ENCODE measurements at places on chromosomes 1 and 21.

GRCh38 chr1:174964261-174964971, 35.3 kb upstream of the CACYBP start:
- DNase-seq: no peak

- DNase-seq: no peak
Observed at GRCh38 chr1:22533244-22533895, 29.9 kb upstream of the EPHA8 start.

DNA sequence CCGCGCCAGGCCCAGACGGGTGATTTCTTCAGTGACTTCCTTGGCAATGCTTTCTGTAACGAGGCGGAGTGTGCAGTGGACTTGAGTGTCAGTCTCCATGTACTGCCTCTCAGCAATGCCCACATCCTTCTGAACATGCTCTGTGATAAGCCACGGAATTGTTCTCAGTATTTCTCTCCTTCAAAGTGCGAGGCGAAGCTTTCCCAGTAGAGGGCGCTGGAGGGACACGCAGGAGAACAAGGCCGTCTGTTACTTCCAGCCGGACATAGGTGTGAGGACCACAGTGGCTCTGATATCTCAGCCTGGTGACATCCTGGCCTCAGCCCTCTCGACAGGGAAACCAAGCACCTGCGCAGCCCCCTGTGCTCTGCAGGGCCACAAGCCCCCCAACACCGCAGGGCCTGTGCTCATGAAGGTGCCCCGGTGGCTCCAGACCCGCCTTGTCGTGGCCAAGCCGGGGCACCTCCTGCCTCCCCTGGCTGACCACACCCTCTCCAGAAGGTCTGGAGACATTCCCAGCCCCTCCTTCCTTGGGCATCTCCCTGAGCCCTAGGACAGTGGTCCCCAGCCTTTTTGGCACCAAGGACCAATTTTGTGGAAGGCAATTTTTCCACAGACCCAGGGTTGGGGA, 46.1 kb upstream of the BACE2 start:
- DNase-seq: peak; percentile 94

GRCh38 chr1:89633800-89634625, 1.1 kb downstream of the LRRC8C start:
- no peak for DNase-seq

GRCh38 chr1:19648689-19649088, 4.6 kb downstream of the NBL1 start:
- no peak for DNase-seq

GRCh38 chr1:147641695-147642592, 28.4 kb downstream of the ACP6 start:
- DNase-seq: peak; percentile 38

GRCh38 chr1:181469829-181470228, 13.5 kb upstream of the CACNA1E start:
- no peak for DNase-seq

GRCh38 chr1:31703431-31704270, at the start of gene COL16A1:
Gene COL16A1, minus strand, starts transcription at chr1:31704017. Its CDS starts 1,824 bp downstream, at chr1:31702193.
- DNase-seq: no peak

GRCh38 chr1:178528953-178529335, 16.0 kb downstream of the TEX35 start:
- no peak for DNase-seq

- no peak for DNase-seq
Observed at GRCh38 chr1:50237056-50237455, 128.3 kb downstream of the ELAVL4 start.

- DNase-seq: no peak
Observed at GRCh38 chr1:241895013-241895412, 47.0 kb downstream of the EXO1 start.

DNA sequence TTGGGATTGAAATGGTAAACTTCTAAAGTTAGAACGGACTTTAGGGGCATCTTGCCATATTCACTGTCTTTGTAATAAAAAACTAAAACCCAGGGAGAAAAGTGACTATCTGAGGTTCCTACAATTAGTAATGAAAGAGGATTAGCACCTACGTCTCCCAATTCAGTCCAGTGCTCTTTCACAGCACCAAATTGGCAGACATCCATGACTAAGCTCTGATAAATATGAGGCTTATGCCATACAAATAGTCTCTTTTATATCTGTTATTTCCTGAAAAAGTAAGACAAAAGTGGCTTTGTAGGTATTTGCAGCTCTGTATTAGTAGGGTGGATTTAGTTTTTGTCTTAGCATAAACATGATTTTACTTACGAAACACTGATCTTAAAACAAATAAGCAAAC, 315.0 kb upstream of the NRIP1 start:
- DNase-seq: no peak
